ENCODE measurements at places on chromosomes 4 and X.

DNA sequence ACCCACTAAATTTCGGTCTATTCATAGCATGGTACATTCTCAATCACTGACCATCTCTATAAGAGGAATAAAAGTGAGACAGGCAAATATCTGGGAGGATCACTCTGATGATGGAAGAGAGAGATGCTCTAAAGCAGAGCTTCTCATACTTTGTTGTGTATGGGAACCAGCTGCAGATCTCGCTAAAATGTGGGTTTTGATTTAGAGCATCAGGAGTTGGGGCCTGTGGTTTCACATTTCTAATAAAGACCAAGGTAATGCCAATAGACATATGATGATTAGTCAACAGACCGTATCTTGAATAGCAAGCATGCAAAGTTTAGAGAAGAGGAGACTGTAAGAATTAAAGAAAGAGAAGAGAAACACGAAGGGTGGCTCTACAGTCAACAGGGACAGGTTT, 107.4 kb upstream of the FTHL17 start:
- no peak for DNase-seq

GRCh38 chr4:120316416-120316815, 249.8 kb upstream of the MAD2L1 start:
- DNase-seq: no peak

- DNase-seq: no peak
Observed at GRCh38 chr4:41991916-41992767, 1.8 kb downstream of the SLC30A9 start.

DNA sequence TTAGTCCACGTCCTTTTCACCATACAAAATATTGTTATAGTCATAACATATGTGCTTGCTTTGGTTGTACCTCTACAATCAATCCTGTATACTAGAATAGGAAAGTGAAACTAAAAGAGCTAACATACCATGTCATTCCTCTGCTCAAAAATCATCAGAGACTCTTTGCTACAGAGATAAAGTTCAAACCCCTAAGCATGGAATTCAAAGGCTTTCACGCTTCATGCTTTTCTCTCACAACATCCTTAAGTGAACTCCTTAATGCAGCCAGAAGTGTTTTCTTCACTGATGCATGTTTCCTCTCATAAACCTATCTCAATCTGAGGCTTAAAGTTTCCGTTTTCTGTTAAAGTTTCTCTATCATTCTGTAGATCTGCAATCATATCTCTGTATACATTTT, 744.6 kb upstream of the IGFBP7 start:
- DNase-seq: no peak

DNA sequence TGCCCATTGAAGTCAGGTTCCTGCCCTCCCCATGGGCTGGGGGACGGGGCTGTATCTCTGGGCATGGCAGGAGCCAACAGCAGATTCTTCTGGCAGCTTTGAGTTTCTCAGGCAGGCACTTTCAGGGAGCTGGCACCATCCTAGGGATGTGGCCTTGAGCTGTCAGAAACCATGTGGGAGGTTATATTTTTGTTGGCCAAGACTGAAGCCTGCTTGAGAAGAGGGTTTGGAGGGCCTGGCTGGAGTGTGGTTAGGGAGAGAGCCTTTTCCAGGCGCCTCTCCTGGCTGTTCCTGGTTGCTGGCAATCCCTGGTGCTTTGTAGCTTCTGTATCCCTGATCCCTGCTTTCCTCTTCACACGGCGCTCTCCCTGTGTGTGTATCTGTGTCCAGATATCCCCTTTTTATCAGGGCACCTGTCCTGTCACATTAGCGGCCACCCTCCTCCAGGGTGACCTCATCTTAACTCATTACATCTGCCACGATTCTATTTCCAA, 30.6 kb upstream of the SORCS2 start:
- no peak for DNase-seq

- no peak for DNase-seq
Observed at GRCh38 chrX:1355131-1356046, 18.8 kb downstream of the IL3RA start.

- DNase-seq: no peak
Observed at GRCh38 chr4:65665771-65666523, 4.3 kb downstream of the EPHA5 start.
